ENCODE measurements at places on chromosomes 7 and 10.

DNA sequence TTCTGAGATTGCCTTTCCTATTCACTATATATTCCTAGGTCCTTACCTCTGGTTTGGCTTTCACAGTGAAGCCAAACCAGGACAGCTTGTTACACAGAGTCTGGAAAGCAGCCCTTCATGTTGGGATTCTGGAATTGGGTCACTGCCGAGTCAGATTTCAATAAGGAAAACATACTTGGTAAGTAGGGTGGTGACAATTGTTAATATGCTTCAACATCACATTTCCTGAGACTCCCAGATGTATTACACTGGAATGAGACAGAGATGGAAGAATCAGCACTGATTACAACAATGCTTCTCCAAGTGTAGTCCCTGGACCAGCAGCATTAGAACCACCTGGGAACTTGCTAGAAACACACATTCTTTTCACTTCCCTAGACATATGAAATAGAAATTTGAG is 268.9 kb upstream of the SEMA3C start:
- DNase-seq, result no peak

DNA sequence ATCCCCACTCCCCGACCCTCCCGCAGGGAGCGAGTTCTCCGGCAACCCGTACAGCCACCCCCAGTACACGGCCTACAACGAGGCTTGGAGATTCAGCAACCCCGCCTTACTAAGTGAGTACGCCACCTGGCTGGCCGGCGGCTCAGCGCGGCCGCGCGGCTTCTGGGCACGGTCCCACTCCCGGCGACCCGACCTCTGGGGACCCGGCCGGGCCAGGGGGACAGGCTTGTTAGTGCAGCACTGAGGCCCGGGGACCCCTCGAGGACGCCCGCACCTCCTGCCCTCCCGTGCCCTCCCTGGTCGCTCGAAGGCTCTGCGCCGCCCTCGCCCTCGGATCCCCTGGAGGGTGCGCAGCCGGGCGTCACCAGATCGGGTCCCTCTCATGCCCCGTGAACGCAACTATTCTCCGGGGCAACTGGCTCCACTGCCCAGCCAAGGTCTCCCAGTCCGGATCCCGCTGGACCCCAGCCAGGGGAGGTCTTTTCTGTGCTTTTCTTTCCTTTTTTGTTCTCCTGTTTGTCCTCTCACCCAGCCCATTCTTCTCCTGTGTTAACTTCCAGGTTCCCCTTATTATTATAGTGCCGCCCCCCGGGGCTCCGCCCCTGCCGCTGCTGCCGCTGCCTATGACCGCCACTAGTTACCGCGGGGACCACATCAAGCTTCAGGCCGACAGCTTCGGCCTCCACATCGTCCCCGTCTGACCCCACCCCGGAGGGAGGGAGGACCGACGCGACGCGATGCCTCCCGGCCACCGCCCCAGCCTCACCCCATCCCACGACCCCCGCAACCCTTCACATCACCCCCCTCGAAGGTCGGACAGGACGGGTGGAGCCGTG is 81.8 kb downstream of the PAX2 start:
- no peak for DNase-seq

GRCh38 chr7:69836702-69837101 is 238.4 kb downstream of the AUTS2 start:
- DNase-seq, result no peak

- no peak for DNase-seq
These were observed 62.1 kb upstream of the SHH start for GRCh38 chr7:155874411-155874810.

GRCh38 chr10:117410557-117410956 is 35.3 kb upstream of the PDZD8 start:
- no peak for DNase-seq

DNA sequence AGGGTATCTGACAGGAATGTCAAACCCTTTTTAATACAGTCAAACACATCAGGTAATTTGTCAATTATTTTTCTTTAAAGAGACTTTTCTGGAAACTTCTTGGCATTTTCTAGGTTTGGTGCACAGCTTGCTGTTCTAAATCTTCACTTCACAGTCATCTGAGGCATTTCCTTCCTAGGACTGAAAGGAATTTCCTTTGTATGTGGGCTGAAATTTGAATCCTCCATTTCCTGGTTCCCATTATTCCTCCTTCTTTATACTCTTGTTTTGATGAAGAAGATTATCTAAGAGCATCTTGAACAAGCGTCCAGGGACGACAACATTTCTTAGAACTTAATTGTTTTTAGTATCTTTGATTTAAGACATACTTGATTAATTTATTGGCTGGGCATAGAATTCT is 24.9 kb downstream of the CALD1 start:
- DNase-seq, result no peak

DNA sequence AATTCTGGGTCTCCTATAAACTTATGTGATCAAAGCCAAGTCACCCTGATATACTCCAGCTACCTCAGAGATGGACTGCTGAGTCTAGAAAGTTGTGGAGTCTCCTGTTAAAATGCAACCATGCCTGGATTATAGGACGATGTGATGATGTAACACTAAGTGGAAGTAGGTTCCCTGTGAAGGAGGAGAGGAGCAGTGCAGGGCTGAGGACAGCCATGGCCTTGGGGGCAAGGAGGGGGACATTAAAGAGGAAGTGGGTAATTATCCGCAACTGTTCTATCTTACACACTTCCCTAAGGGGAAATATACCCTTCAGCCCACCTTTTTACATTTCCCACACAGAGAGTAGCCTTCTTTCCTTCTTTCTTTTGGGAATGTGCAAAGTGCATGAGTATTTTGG is 63.8 kb downstream of the MTPN start:
- no peak for DNase-seq

DNA sequence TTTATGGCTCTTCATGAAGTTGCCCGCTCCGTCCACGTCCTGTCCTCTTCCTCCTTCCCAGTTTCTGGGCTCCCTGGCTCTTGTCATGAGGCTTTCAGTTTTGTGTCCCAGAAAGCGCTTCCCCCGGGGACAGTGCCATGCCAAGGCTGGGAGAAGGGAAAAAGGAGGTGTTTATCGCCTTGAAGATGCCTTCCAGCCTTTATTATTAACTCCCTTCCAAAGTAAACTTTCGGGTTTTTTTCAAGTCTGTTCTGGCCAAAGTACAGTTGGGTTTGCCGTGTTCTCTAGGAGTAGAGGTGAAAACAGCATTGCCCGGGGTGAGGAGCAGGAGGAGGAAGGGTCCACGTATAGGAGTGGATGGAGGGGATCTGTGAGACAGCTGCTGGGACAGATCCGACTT is 117.2 kb downstream of the CUX1 start:
- DNase-seq, result no peak

GRCh38 chr7:21986096-21986495 is 40.4 kb upstream of the CDCA7L start:
- DNase-seq, result no peak

DNA sequence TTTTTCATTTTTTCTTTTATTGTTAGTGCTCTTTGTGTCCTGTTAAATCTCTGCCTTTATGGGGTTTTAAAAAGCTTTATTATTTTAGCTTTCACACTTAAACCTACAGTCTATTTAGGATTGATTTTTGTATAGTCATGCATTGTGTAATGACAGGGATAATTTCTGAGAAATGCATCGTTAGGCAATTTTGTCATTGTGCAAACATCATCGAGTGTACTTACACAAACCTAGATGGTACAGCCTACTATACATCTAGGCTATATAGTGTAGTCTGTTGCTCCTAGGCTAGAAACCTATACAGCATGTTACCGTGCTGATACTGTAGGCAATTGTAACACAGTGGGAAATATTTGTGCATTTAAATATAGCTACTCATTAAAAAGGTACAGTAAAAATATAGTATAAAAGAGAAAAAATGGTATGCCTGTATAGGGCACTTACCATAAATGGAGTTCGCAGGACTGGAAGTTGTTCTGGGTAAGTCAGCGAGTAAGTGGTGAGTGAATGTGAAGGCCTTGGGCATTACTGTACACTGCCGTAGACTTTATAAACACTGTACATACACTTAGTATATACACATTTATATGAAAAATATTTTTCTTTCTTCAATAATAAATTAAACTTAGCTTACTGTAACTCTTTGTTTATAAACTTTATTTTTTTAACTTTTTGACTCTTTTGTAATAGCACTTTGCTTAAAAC is 16.0 kb downstream of the UBE2D1 start:
- no peak for DNase-seq

- no peak for DNase-seq
These were observed 35.3 kb upstream of the BET1 start for GRCh38 chr7:94039368-94040035.

- DNase-seq, result no peak
These were observed 12.8 kb upstream of the FMC1 start for GRCh38 chr7:139328375-139328774.

DNA sequence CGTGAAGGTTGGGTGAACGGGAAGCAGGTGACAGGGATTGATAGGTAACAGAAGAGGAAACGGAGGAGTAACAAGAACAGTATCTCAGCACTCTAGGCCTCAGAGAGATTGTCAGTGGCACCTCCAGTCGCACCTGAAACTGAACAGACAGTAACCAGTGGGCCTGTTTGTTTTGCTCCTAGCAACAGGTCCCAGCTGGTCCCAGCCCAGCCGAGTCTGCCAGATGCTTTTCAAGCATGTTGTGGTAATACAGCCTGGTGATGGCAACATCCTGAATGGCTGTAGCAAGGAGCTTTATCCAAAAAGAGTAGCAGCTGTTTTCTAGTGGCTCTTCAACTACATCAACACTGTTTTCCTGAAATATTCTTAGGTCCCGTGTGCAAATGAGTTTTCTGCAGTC is 4.7 kb downstream of the CACNB2 start:
- DNase-seq, result no peak

DNA sequence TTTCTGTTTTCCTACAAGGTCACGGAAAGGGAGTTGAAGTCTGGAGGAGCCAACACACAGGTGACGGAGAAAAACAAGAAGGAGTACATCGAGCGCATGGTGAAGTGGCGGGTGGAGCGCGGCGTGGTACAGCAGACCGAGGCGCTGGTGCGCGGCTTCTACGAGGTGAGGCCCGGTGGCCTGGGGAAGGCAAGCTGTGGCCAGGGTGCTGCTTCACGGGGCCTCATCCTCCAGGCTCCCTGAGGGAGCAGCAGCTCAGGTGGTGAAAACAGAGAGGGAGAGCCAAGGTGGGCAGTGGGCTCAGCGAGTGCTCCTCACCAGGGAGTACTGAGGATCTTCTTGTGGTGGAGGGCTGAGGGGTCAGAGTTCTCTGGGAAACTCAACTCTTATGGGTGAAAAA is 32.5 kb upstream of the STK17A start:
- no peak for DNase-seq

DNA sequence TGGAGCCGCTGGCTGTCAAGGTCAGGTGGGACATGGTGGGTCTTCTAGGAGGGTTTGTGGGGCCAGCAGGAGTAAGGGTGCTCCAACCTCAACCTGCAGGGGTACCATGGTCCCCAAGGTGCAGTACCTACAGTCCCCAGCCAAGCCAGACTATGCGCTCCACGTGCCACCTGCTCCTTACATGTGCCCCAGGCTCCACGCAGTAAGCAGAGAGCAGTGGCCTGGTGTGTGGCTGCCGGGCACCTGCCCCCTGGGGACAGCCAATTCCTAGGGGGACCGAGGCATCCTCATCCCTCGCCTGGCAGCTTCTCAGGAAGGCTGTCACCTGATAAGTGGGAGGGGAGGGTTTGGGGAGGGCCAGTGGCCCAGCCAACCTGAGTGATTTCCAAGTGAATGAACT is 11.7 kb upstream of the ZNF716 start:
- no peak for DNase-seq

GRCh38 chr7:138887872-138888656 is 90.1 kb upstream of the ATP6V0A4 start:
- DNase-seq, result no peak

GRCh38 chr10:110016039-110016438 is 8.3 kb downstream of the ADD3 start:
- DNase-seq, result no peak

DNA sequence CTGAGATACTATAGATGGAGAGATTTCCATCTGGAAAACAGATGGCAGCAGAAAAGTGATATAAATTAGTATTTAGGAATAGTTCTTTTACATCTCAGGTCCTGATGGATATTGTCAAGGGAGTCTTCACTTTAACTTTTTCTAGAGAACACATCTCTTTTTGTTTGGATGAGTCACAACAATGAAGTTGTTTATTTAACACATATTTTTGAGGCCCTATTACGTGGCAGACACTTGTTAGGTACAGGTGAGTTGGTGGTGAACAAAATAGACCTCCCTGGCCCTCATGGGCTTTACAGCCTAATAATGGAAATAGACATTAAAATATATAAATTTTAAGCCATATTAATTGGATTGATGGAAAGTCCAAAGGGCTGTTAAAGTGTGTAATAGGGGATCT is 168.3 kb downstream of the VTI1A start:
- DNase-seq, result no peak

DNA sequence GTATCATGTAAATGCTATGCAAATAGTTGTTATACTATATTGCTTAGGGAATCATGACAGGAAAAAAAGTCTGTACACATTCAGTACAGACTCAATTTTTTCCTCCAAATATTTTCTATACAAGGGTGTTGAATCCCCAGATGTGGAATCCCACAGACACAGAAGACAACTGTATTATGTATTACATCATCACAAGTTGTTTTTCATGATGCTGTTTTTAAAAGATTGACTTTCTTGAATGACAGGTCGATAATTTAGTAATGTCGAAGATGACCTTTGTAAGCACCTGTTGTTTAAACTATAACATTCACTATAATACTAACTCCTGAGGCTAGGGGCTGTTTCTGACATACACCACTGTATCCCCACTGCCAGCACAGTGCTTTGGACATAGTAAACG is 143.5 kb downstream of the MLLT10 start:
- DNase-seq, result no peak

- DNase-seq, result no peak
These were observed 1.4 kb downstream of the SOSTDC1 start for GRCh38 chr7:16463949-16464715.

GRCh38 chr7:55299273-55299967 is 65.7 kb upstream of the LANCL2 start:
- no peak for DNase-seq

- no peak for DNase-seq
These were observed 145.4 kb downstream of the LRRC4 start for GRCh38 chr7:127885843-127886242.

DNA sequence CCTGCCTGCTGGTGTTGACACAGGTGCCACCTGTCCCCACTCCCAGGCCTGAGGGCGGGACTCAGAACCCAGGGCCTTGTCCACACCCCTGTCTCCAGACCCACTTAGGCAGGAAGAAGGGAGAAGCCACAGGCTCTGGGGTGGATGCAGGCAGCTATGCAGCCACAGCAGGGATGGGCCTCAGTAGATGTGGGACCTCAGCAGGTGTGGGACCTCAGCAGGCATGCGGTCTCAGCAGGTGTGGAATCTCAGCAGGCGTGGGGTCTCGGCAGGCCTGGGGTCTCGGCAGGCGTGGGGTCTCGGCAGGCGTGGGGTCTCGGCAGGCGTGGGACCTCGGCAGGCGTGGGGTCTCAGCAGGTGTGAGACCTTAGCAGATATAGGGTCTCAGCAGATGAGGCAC is 118.0 kb upstream of the PITRM1 start:
- no peak for DNase-seq

- DNase-seq, result no peak
These were observed 138.9 kb downstream of the GRID1 start for GRCh38 chr10:86227501-86228258.

DNA sequence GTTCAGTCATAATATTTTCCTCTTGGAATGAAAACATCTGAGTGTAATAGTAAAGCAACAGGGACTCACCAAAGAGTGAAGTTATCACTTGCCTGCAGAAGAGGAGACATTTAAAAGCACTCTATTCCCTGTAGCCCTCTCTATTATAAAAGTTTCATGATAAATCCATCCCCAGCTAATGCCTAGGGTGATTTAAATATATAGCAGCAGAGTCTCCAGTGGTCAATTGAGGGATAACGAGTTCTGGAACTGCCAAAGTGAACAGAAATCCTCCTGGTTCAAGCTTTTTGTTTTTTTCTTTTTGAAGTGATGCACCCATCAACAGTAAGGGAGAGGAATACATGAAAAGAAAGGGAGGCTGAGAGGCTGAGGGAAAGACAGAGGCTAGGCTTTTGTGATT is 87.3 kb downstream of the EVX1 start:
- DNase-seq, result no peak

Measured in esophagus squamous epithelium (tissue), 5 donors.